Pancreas (tissue), 10 donors: ENCODE measurements at places on chromosomes 6 and 20.
A peak's percentile ranks its signal among the peaks of the same experiment; 100 is the strongest.

DNA sequence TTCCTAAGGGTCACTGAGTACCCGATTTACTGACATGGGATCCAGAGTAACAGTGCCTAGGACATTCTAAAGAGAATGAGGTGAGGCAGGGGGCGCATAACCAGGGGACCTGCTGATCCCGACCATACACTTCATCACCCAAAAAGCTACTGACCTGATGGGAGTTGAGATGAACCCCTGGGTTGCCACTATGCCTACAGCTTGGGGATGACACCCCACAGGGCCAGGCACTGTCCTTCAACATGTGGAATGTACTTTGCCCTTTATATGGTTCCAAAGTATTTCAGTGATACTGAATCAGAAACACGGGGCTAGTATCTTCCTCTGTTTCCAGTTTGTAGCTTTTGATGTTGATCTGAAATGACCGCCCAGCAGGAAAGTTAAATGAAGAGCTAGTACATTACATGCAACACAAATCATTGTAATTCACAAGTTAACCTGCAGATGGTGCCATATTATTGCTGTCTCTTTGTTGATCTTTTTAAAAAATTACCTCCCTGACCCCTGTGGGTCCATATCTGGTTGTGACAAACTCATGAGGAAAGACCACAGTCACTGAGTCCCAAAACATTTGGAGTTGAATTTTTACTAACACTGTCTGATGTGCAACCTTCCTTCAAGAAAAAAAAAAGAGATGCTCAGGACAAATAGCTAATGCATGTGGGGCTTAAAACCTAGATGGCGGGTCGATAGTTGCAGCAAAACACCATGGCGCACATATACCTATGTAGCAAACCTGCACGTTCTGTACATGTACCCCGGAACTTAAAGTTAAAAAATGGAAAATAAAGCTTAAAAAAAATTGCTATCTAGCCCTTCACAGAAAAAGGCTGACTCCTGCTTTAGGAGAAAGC lies 42.7 kb upstream of the GCNT2 start:
- DNase-seq, result no peak

DNA sequence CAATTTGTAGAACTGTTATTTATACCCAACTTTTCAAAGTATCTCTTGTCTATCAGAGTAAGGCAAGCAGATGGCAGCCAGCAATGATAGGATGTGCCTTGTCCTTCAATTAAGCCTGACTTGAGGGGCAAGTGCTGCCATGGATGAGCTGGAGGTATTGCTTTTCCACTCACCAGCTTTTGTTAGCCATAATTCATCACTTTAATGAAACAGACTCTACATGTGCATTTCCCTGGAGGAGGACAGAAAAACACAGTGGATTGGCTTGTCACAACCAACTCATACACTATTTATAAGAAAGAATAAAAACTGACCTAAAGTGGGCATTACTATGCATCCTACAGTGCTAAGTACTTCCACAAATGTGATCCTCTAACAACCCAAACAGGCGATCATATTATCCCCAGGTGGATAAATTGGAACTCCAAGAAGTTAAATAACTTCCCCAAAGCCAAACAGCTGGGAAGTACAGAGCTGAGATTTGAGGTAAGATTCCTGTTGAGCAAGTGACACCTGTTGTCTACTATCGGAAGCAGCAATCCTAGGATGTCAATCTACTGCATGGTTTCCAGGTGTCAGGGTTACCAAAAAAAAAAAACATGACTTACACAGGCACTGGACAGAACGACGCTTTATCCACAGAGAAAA lies 73.9 kb upstream of the NRSN1 start:
- no peak for DNase-seq

DNA sequence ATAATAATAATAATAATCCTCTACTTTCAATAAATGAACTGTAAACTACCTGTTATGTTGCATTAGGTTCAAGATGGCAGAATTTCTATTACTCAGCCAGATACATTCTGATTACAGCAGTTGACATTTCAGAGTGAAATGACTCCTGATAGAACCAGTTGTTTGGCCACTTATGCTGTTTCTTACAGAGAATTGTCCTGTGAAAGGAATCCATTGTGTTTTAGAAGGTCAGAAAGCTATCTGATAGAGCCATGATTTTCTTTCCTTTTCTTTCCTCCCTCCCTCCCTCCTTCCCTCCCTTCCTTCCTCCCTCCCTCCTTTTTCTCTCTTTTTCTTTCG lies 16.6 kb downstream of the GJA10 start:
- DNase-seq, result no peak

GRCh38 chr6:74256781-74257180 lies 560.8 kb downstream of the CD109 start:
- DNase-seq, result no peak

- DNase-seq, result no peak
These were observed 82.6 kb downstream of the EPB41L2 start for GRCh38 chr6:130980310-130981032.

GRCh38 chr6:132512342-132512637 lies 626 bp downstream of the STX7 start:
- DNase-seq, result no peak

DNA sequence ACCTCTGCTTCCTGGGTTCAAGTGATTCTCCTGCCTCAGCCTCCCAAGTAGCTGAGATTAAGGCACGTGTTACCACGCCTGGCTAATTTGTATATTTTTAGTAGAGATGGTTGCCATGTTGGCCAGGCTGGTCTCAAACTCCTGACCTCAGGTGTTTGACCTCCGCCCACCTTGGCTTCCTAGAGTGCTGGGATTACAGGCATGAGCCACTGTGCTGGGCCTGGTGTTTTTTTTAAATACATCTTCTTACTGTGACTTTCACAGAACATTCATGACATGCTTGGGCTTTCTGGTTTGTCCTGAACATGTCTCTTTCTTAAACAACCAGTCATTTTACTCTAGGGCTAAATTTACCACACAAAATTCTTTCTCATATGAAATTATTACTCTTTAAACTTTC lies 34.7 kb upstream of the FAM8A1 start:
- no peak for DNase-seq

- DNase-seq, result no peak
These were observed 36.4 kb upstream of the APCDD1L start for GRCh38 chr20:58551631-58552030.

GRCh38 chr6:39243809-39244208 lies 14.5 kb upstream of the KCNK5 start:
- no peak for DNase-seq

DNA sequence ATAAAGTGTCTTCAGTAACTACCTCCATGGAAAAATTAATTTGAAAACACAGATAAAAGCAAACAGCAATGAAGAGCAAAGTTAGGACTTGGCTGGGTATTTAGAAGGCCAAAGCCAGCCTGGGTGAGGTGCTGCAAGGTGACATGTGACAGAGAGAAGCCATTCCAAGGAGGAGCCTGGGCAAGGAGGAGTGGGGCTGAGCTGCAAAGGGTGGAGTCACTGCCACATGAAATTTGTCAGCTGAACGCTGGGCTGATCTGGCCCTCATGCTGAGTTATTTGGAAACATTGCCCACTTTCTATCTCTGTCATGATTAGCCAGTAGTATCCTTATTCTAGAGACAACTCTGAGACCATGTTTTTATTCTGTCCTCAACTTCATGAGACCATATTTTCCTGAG lies 76.3 kb downstream of the PERP start:
- no peak for DNase-seq

GRCh38 chr6:43803783-43804549 lies 34.0 kb downstream of the VEGFA start:
- DNase-seq, result peak; percentile 74

- no peak for DNase-seq
These were observed 515.3 kb upstream of the RNF217 start for GRCh38 chr6:124446961-124447360.

GRCh38 chr20:57480444-57481160 lies 44.3 kb downstream of the CTCFL start:
- no peak for DNase-seq

DNA sequence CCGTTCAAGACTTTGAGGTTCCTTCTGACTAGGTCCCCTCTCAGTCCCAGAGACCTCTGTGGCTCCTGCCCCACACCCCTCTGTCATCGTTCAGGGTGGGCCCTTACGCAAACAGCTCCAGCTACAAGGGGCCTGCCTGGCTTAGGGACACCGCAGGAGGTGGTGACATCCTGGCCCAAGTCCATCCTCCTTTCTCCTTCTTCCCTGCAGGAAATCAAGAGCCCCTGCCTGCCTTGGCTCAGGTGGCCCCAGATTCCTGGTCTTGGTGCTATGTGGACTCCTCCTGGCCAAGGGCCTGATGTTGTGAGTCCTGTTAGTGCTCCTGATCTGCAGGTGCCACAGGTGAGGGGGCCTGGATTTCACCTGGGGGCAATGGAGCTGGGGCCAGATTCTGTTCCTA lies 8.1 kb downstream of the TREML4 start:
- no peak for DNase-seq

DNA sequence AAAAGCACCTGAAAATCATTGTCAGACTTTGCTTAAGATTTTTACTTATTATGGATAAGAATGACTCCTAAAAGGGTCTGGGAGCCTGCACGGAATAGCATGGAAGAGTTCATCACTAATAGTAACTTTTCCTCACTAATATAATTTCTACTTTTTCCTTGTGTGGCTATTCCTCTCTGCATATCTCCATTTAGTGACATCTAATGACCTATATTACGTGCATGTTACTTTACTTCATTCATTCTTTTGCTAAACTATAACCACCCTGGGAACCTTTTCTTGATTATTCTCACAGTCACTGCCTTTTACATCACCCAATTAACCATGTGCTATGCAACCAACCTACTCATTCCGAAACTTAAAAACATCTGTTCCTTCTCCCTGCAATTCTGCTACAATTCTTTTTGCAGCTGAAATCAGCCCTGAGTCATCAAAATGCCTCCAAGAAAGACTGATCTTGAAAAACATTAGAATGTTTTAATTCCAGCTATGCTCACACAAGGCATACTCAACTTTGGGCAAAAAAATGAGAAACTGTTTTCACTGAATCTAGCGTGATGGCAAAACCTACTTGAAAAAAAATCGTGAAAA lies 313.3 kb downstream of the RNGTT start:
- no peak for DNase-seq

GRCh38 chr6:5054245-5054873 lies 30.8 kb upstream of the PPP1R3G start:
- no peak for DNase-seq

DNA sequence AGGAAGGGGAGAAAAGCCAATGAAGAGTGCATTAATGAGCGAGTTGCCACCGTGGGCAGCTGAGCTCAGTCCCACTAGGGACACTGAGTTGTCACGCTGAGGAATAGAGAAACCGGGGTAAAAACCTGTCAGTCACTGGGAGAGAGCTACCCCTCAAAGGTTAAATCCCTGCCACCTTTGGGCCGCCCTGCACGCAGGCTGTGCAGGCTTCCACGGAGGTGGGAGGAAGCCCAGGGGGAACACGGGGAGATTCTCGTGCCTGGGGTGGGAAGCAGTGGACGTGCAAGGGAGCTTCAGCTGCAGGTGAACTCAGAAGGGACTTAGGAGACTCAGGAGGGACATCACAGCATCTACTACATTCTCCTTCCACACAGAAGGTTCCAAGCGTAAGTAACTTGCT lies 50.5 kb downstream of the BFSP1 start:
- DNase-seq, result no peak

DNA sequence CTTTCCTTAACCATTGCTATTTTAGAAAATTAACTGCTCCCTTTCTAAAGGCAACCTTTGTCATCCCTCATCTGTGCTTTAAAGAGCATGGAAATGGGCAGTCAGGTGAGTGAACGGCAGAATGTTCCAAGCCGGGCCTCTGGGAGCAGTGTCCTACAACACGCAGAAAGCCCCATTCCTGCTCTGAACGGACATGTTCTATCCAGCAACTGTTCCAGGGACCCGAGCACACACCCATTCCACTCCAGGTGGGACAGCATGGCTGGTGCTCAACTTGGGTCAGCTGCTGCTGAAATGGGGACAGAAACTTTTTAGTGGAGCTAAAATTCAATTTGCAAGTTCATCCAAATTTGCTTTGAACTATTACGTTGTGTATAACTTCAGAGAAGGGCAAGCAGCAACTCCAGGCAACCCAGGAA lies 26.7 kb downstream of the DIDO1 start:
- DNase-seq, result no peak

GRCh38 chr20:31602779-31603441 lies 2.2 kb upstream of the ID1 start:
- no peak for DNase-seq

DNA sequence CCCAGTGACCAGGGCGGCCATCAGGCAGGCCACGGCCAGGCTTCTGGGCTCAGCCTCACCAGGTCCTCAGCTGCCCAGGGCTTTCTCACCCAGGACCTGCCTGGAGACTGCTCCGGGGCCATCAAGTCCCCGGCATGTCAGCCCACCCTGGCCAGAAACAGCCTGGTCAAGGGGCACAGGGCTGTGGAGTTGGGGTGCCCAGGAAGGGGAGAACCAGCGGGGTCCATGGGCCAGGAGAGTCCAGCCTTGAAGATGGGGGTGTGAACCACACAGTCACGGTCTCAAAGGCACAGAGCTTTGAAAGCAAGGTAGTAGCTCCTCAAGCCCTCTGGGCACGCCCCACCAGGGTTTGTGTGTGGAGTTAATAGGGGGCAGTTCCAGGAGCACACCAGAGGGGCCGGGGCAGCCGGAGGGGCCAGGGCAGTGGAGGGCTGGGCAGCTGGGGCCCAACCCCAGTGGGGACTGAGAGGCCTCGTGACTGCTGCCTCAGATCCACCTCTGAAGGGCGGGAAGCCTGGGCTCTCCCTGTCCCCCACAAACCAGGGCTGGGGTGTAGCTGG lies 48.0 kb upstream of the BHLHE23 start:
- peak; percentile 47 for DNase-seq

- DNase-seq, result no peak
These were observed 40.2 kb downstream of the PLEKHG1 start for GRCh38 chr6:150639823-150640331.

- DNase-seq, result no peak
These were observed 165.4 kb upstream of the GMDS start for GRCh38 chr6:2410656-2411380.

DNA sequence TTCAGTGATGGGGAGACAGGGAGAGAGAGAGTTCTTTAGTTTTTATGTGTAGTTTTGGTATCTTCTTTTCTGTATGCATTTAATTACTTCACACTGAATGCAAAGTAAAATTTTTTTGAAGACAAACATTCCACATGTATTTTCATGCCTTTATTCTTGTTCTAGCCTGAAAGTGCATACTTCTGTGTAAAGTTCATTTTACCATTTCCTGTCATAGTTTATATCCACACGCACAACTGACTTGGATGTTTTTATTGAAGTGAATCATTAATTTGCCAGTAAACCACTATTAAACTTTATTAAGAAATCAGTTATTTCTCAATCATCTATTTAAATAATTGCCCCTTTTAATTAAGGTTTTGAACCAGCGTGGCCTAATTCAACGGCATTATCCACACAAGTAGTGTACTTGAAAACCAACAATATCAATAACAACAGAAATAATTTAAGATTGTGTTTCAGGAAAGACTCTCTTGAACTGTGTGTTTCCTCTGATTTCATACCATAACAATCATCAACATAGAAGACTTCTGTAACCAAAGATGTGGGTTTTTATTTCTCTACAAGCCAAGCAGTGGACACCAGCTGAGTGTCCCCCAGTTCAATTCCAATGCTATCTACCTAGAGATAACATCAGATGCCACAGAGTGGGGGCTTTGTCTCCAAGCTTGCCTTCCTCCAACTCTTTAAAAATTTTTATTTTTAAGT lies 512.7 kb upstream of the JAG1 start:
- no peak for DNase-seq

- no peak for DNase-seq
These were observed 215.4 kb downstream of the HDGFL1 start for GRCh38 chr6:22784601-22785410.
